Naive thymus-derived CD4-positive, alpha-beta T cell (primary cell): ENCODE measurements at places on chromosomes 3 and 15.

DNA sequence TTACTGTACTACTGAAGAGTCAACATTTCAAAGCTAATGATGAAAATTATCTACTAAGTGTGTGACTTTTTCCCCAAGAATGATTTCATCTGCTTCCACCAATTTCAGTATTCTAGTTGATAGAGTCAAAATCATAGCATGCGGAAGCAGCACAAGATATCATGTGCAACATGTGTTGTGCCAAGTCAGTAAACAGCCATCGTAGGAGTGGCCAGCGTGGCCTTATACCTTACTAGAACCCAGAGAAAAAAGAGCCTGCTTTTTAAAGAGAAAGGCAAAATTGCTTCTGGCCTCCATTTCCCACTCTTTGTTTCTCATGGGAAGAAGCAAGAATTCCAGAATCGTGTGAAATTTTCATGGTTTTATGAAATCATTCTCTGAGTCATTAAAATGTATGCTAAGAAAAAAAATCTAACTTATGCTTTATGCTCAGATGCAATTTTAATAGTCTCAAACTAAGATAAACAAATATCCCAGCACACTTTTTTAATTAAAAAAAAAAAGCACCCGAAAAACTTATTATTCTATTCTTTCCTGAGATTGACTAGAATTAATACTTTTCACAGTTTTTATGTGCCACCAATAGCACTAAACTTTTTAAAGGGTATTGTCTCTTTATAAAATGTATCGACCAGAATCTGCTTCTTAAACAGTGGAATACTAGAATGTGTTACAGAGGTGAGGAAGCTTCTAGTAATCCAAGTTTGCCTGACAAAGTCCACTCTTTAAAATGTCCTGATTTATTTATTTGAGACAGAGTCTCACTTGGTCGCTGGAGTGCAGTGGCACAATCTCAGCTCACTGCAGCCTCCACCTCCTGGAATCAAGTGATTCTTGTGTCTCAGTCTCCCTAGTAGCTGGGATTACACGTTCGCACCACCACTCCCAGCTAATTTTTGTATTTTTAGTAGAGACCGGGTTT lies 87.3 kb downstream of the MBNL1 start:
- no peak for DNase-seq

DNA sequence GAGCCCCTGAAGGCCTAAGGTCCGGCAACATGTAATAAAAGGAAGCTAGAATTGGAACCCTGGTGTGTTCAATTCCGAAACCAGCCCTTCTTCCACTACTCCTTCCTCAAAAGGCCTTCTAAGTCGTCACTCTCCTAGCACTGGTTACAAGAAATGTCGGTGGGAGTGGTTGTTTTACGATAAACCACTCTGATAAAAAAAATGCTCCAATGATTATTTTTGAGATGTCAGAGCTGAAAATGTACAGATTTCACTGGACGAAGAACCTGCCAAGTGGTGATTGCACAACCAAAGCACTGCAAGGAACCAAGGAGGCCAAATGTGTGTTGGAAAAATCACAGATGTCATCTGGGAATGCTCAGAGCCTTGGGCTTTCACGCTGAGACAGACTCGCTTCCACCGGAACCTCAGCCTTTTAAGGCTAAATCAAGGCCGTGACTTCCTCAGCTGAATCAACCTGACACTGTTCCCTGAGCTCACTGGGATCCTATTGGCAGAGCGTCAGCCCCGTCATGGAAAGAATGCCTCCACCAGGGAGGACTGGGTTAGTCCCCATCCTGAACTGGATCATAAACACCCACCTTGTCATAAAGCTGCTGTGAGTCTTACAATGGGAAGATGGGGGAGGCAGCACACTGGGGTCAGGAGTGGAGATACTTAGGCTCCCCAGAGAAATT lies 108.1 kb upstream of the THBS1 start:
- no peak for DNase-seq

- DNase-seq: no peak
These were observed 16.0 kb downstream of the DZIP3 start for GRCh38 chr3:108605491-108605890.

GRCh38 chr15:83276661-83277060 lies 7.8 kb downstream of the BNC1 start:
- no peak for DNase-seq

DNA sequence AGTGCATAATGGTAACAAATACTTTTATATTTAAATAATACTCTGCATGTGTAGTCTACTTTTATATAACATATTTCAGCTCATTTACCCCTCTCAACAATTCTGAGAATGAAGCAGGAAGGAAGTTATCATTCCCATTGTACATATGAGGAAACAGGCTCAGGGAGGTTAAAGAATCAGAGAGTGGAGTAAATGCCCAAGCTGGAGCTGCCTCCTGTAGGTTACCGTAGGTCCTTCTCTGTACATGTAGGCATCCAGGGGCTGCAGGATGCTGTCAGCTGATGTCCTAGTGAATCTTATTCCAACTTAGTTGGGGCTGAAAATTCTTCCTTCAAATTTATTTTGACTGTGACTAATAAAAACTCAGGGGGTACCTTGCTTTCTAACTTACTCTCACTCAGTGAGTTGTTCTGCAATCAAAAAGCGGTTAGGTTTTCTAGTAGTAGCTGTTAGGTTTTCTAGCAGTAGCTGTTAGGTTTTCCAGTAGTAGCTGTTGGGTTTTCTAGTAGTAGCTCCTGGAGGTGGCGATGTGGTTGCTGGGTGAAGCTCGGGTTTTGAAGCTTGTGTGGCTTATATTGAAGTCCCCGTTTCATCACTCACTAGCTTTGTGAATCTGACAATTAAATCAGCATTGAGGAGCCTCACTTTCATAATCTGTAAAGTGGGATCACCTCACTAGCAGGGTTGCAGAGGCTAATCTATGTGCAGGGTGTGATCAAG lies 357.0 kb downstream of the NR2F2 start:
- DNase-seq: no peak

GRCh38 chr15:100926971-100927756 lies 8.0 kb downstream of the LRRK1 start:
- no peak for DNase-seq

DNA sequence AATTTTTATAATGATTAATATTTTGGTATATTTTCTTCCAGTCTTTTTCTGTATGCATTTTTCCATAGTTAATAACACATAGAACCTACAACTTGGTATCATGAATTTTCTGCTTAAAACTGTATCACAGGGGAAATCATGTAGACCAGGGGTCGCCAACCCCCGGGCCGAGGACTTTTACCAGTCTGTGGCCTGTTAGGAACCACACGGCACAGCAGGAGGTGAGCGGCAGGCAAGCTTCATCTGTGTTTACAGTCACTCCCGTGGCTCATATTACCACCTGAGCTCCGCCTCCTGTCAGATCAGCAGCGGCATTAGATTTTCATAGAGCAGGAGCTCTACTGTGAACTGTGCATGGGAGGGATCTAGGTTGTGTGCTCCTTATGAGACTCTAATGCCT lies 54.7 kb downstream of the RPL22L1 start:
- DNase-seq: no peak

DNA sequence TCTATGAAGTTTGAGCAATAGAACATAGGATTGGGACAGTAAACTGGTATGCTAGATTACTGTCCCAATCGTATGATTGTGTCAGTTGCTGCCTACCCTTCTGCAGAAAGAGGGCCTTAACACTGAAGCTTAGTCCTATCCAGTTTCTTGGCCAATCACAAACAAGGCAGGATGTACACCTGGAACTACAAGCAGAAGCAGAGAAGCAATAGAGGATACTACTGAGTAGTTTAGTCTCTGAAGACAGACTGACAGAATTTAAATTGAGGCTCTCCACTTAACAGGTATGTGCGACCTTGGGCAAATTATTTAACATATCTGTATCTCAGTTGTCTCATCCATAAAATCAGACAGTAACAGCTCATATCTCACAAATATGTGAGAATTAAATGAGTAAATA lies 85.0 kb downstream of the ZNF280D start:
- no peak for DNase-seq

DNA sequence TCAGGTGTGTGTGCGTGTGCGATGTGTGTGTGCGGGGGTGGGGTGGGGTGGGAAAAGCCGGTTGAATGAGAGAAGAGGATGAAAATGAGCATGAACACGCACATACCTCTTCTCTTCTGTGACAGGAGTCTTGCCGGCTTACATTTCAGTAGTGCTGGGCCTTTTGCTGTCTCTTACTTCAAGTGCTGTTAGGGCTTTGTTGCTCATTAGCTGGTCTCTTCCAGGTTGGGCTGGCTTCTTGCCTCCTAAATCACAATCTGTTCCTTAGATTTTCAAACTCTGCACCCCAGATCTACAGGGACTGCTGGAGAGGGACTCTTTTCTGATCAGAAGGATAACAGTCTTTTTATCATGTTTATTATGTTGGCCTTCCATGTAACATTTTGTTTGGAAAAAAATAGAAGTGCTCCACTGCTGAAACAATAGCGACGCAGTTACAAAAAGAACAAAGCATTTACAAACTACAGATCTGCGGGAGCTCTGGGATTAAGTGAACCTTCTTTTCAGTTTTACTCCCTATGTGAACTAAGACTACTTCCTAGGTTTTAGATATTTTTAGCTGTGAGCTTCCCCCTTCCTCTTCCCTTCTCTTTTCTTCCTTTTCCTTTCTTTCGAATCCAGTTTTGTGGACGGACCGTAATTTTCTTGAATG lies 48.5 kb downstream of the USP13 start:
- no peak for DNase-seq
